ENCODE measurements at places on chromosomes 11 and 22. TPM values are rescaled to one million over a fixed set of nuclear protein-coding genes. Genes with fewer than 3 reads are reported as not detected.

DNA sequence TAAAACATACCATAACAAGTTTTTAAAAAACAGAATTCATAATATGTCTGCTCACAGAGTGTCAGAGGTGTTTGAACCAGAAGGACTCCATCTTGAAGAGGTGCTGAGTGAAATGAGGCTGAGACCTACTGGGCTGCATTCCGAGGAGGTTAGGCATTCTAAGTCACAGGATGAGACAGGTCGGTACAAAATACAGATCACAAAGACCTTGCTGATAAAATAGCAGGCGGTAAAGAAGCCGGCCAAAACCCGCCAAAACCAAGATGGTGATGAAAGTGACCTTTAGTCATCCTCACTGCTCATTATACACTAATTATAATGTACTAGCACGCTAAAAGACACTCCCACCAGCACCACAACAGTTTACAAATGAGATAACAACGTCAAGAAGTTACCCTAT lies 116.4 kb downstream of the ARHGAP32 start:
- DNase-seq = no peak

- peak; percentile 34 for DNase-seq
Observed at GRCh38 chr11:35073691-35074419, 65.1 kb upstream of the CD44 start.

Gene C11orf16
- not detected for total RNA-seq

Gene OR56A5
- not detected for total RNA-seq

DNA sequence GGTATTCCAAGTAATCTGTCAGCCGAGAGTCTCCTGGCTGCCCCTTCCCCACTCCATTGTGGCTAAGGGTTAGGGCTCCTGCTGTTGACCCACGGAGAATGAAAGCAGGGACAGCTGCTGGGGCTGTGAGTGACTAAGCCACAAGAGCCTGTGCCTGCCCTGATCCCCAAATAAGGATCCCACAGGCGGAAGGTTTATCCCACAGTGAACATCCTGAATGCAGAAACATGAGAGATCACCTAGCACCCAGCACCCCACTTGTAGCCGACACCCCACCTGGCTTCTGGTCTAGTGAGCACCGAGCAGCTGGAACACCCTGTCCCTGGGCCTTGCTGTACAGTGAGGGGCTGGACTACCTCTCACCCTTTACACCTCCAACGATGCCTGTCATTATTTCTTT lies 117.7 kb upstream of the LMO1 start:
- no peak for DNase-seq

Gene CBY1
- total RNA-seq = 9.4 TPM

DNA sequence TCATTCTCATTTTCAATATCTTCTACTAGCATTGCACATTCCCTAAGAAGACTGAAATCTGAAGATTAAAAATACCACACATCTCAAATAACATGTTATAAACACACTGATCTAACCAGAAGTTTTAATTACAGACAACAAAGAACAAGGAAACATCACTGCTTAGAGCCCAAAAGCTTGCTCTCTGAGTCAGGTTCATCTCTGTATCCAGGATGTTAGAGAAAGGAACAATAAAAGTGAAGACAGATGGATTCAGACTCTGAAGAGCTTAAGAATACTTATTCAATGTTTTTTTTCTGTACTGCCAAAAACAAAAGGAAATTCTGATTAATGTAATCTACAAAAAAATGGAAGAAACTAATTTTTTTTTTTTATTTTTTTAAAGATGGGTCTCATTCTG lies 16.5 kb downstream of the RDX start:
- DNase-seq = no peak
